Naive B cell (primary cell): ENCODE measurements at places on chromosomes 4 and X. TPM values are rescaled to one million over a fixed set of nuclear protein-coding genes. Genes with fewer than 3 reads are reported as not detected.
A peak's percentile ranks its signal among the peaks of the same experiment; 100 is the strongest.

GRCh38 chrX:30904186-30904585 lies 15.1 kb upstream of the TAB3 start:
- DNase-seq = no peak

GRCh38 chr4:114694770-114695169 lies 96.2 kb downstream of the UGT8 start:
- DNase-seq = peak; percentile 20

DNA sequence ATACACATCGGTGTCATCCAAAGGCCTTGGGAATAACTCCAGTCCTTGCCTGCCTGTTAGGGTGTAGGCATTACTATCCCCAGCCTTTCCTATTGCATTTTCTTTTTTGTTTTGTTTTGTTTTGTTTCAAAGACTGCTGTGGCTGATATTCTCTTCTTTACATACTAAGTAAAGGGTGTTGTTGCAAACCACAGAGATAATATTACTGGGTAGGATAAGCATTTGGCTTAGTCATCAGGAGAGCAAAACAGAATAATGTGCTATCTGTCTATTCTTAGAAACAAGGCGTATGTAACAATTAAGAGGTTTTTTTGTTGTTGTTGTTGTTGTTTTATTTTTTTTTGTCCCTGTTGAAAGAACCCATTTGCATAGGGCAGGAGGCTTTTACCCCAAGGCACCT lies 41.8 kb downstream of the UGT2B28 start:
- DNase-seq = no peak

DNA sequence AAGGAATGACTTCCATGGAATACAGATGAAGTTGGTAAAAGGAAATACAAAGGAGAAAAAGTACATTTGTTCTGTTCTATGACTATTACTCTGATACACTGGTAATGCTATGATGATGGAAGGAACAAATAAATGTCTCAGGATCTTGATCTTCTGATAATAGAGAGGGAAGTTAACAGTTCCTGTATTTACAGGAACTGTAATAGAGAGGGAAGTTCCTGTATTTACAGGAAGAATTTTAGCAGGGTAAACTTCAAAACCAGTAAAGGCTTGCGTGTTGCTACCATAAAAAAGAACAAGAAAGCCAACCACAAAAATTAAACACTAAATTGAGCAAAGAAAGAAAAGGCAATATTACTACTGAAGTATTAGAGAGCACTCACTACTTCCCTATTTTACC lies 91.7 kb upstream of the HPGD start:
- DNase-seq = no peak

The TMEM271 gene
- not detected for polyA plus RNA-seq

The SOWAHB gene
- not detected for polyA plus RNA-seq
